ENCODE measurements at places on chromosomes 2 and 18.

DNA sequence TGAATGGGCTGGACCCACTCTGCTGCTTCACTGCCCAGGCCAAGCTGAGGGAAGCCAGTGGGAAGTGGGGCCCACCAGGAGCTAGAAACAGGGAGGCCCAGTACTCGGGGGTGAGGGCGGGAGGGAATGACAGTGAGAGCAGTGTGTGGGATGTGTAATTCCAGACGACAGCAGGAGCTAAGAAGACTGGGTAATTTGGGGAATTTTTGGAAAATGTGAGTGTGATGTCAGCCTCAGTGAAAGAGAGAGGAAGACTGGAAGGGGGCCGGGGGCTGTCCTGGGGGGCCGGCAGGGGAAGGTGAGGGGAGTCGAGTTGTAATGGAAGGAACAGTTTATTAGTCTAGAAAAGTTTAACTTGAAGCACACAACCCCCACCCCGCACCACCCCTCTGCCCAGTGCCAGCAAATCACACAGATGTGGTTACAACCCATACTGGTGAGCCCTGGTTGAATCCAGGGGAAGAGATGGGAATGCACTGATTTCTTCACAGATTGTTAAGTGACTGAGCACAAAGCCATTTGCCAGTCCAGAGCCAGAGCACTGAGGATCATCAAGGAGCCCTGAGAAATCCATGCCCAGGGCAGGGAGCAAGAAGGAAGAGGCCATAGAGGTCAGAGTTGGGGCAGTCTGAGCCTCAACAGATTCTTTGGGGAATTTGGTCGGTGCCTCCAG, 76.7 kb upstream of the PKDCC start:
- no peak for DNase-seq

DNA sequence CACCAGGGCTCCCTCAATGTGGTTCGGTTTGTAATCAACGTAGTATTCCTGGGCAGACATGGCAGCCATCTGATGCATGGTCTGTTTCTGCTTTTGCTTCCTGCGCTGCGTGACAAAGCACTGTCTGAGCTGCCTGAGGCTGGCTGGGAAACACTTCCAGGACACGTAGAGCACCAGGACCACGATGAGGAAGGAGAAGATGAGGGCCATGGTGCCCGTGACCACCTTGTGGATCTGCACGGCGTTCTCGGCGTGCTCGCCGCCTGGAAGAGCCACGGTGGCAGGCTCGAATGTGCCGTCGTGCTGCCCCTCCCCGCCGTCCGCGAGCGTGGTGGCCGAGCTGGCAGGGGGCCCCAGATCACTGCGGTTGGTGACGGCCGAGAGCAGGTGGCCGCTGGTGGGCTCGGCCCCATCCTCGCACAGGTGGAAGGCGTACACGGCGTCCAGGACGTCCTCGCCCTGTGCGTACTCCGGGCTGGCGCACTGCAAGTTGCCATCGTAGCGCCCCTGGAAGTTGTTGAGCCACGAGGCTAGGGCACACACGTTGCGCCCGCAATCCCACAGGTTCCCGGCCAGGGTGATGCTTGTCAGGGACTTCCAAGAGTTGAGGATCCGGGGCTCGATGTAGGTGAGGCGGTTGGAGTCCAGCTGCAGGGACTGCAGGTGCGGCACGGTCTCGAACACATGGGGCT, 2.1 kb downstream of the LRRTM1 start:
- DNase-seq: no peak

DNA sequence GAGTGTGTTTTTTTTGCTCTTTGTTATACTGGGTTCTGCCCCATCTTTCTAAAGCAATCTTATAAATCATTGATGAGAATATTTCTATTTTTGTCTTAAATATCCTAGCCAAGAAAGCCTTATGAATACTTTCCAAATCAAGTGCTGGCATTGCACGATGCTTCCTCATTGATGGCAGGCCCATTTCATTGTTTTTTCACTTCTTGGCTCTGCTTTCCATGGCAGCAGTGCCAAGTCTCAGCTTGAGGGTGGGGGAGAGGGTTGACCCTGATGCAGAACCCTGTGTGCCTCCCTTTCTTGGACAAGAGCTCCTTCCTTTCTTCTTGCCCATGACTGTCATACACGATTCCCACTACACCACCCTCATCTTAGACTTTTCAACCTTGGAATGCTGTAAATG, 16.7 kb upstream of the CELF4 start:
- no peak for DNase-seq

- no peak for DNase-seq
Measured at GRCh38 chr2:65557616-65558573, 125.5 kb upstream of the SPRED2 start.

DNA sequence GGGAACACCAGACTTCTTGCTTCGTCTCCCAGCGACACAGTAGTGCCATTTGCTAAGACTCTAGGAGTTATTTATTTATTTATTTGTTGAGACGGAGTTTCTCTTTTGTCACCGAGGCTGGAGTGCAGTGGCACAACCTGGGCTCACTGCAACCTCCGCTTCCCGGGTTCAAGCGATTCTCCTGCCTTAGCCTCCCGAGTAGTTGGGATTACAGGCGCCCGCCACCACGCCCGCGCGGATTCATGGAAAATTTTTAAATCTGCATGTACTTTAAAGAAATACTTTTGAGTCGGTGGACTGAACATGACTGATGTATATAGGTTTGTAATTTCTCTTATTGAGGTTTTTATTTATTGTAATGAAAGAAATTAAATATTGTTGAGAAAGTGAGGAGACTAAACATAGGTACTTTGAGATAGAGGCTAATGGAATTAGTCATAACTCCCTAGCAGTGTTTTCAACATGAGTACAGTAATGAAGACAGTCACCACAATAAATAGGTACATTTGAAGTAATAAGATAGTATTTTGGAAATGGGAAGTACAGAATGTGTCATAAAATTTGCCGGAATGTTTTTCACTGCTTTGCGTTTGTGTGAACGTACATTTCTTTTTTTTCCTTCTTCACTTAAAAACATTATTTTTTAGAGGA, 983 bp downstream of the MTX2 start:
- no peak for DNase-seq

DNA sequence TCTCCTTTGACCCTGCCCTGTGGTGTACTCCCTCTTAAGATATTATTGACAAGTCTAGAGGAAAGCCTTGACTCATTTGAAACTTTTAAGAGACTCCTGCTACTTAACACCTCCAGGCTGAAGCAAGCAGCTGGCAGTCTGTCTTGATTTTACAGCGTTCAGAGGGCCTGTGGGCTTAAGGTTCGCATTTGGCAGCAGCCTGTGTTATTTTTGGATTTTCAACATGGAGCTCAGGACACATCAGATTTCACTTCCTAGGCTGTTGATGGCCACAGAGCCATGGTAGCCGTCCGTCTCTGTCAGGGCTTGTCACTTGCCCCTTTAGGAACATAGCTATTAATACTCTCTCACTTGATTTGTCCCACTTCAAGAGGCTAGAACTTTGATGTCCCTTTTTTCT, 73.6 kb downstream of the VWA3B start:
- no peak for DNase-seq

DNA sequence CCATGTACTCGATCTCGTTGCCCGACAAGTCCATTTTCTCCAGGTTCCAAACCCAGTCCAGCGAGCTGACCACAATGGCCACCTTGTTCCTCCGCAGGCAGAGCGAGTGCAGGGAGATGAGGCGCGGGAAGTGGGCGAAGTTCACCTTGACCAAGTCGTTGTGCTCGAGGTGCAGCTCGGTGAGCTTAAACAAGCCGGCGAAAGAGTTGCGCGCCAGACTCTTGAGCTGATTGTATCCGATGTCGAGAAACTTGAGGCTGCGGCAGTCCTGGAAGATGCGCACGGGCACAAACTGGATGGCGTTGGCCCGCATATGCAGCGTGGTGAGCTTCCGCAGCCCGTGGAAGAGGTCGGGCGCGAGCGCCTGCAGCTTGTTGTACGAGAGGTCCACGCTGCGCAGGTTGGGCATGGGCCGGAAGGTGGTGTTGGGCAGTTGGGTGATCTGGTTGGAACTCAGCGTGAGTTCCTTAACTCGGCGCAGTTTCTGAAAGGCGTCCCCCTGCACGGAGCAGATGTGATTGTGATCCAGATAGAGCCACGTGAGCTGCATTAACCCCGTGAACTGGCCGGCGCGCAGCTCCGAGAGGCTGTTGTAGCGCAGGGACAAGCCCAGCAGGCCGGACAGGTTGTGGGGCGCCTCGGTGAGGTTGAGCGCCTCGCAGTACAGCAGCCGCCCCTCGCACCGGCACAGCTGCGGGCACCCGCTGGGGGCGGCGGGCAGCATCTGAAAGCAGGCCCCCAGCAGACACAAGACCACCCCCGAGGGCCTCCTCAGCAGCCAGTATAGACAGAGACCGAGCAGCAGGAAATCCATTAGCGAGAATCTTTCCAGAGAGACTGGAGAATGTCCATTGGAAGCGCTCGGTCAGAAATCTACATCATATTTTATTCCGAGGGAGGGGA, 1.3 kb downstream of the LRRTM1 start:
- no peak for DNase-seq

DNA sequence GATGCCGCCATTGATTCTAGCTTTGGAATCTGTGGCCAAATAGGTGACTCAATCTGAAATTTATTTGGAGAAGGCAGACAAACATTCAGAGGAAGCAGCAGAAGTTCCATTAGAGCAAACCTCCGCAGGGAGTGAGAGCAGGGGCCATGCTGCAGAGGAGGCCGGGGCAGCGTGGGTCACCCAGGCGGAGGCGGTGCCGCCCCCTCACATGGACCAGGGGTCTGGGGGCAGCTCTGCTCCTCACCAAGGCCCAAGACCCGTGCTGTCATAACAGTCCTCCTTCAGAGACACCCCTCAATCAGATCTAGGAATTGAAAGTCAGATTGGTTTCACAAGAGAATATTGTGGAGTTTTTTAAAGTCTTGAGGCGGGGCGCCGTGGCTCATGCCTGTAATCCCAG, 92.4 kb downstream of the GBX2 start:
- DNase-seq: no peak

DNA sequence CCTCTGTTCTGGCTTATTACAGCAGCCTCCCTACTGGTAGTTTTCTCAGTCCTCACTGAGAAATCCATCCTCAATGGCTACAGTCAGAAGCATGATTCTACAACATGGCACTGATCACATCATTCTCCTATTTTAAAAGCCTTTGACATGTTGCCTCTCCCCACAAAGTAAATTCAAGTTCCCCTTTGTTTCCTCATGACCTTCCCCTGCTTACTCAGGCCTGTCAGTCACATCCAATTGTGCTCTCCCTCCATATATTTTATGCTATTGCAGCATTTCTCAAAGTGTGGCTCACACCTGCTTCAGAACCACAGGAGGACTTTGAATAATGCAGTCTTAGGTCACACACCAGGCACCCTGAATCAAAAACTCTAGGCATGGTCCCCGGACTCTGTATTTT, 124.6 kb downstream of the SPOPL start:
- no peak for DNase-seq

DNA sequence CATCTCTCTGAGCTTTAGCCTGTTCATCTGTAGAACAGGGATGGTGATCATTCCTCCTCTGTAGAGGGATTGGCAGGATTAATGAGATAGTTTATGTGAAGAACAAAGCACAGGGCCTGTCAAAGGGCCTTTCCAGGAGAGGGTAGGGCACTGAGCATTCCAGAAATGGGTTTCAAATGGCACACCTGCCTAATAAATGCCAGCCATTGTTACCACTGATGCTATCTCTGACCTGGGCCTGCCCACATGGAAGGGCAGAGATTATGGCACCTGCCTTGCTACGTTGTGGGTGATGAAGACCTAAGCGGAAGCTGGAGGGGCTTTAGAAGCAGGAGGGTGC, 31.0 kb upstream of the GMPPA start:
- DNase-seq: no peak

- DNase-seq: no peak
Measured at GRCh38 chr2:101748000-101748399, 50.5 kb downstream of the MAP4K4 start.

DNA sequence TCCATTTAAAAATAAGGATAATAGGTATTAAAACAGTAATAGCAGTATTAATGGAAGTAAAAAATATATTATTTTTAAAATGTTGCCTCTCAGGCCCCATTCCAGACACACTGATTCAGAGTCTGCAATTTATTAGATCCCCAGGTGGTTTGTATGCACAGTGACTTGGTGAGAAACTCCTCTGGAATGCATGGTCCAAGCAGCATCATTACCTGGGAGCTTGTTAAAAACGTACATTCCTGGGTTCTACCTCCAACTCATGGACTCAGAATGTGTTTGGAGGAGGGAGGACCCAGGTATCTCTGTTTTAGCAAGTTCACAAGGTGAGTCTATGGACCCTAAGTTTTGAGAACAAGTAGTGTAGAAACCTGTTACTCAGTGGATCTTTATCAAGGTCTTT, 95.6 kb downstream of the ITGA4 start:
- DNase-seq: no peak

DNA sequence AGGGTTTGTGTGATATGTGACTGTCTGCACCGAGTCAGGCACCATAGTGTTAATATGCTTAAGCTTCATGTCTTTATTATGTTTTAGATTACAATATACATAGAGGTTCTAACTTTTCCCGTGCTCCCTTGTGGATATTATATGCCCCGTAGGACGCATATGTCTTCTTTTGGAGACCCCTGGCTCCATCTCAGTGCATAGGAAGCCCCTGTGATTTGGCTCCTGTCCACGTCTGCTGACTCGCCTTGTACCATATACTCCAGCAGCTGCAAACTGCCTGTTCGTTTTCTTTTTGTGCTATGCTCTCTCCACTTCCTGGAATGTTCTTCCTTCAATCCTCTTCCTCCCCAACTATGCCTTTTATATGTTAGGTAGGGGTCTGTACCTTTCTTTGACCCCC, 110.9 kb downstream of the PTRHD1 start:
- DNase-seq: no peak

GRCh38 chr2:10048501-10049171, 5.3 kb downstream of the KLF11 start:
- peak; percentile 49 for DNase-seq

- no peak for DNase-seq
Measured at GRCh38 chr2:71151620-71152019, 21.2 kb downstream of the MPHOSPH10 start.

DNA sequence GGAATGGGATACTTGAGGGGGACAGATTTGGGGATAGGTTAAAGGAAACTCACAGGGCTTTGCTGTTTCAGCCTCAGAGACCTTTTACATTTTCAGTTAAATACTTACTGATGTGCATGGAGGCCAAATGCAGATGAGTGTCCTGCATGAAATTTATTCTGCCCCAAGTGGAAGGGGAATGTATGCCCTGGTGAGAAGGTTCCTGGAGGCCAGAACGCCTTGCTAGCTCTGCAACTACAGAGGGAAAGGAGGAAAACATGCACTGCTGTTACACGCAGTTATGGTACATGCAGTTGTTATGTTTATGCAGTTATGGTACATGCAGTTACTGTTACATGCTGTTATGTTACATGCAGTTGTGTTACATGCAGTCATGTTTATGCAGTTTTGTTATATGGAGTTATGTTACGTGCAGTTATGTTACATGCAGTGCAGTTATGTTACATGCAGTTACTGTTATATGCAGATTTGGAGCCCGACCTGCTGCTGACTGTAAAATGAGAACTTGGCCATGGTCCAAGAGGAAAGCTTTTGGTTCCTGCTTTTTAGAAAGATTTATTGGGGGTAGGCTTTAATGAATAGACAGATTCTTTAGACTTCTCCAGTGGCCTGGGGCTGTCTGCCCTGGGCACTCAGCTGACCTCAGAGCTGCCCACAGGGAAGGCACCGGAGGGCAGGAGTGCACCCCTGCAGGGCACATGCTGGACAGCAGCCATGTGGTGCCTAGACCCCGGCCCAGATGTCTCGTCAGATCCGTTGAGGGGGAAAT, 84.1 kb downstream of the LDLRAD4 start:
- no peak for DNase-seq

- DNase-seq: peak; percentile 51
Measured at GRCh38 chr2:200862532-200863000, 1.9 kb downstream of the CLK1 start.

All from activated T-cell treated with anti-CD3 and anti-CD28 coated beads, Interleukin-2, amount 50 U/mL, for 1 hour (primary cell).